ENCODE measurements at places on chromosomes 4 and X.

DNA sequence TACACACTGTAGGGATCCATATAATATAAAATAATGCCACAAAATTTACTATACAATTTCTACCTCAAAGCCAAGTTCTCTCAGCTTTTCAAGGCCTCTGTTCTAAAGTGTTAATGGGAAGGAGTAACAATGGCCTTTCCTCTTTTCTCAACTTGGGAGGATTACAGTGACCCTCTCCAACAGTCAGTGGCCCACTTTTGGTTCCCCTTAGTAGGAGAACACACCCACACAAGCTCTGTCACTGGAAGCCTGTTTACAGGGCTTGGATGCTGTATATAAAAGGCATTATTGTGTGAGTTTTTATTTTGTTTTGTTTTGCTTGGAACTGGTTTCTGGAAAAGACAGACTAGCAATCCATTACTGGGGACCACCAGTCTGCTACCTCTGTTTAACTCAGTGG is 1.8 kb downstream of the ARHGEF6 start:
- no peak for DNase-seq

DNA sequence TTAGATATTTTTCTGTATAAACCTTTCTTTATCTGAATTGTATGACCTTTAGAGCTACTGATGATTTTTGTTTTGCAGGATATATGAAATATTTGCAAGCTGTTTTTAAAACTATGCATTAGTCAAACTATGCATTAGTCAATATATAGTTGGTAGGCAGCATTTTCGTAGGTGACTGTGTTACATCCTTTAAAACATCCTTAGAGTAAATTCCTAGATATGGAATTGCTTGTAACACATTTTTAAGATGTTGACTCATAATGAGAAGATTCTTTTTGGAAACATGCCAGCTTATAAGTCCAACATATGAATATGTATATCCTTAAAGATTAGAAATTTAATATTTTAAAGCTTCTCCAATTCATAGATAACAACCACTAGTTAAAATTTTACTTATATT is 1768.5 kb downstream of the PCDH7 start:
- DNase-seq = no peak

DNA sequence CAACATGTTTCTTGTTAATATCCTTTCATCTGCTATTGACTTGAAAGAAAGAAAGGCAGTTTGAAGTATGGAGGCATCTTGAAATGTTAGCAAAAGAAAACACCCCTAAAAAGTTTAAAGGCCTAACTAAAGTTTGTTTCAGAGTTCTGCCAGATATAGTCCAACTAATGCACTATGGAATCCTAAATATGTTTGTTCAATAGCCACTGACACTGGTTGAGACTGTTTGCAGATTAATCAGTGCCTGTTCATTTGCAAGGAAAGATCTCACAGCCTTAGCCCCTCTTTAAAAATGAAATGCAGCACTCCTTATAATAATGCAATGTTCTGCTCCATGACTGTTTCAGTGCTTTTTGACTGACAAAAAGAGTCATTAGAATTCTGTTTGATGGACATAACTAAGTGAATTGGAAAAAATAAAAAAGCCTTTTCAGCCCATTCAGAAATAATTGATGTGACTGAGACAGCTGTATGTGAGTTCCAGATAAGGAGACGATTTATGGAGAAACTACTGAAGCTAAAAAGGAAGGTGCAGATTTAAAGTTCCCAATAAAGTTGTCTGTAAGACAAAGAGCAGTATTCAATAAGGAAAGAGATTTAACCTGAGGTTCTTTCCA is 192.0 kb downstream of the PCDH7 start:
- no peak for DNase-seq

DNA sequence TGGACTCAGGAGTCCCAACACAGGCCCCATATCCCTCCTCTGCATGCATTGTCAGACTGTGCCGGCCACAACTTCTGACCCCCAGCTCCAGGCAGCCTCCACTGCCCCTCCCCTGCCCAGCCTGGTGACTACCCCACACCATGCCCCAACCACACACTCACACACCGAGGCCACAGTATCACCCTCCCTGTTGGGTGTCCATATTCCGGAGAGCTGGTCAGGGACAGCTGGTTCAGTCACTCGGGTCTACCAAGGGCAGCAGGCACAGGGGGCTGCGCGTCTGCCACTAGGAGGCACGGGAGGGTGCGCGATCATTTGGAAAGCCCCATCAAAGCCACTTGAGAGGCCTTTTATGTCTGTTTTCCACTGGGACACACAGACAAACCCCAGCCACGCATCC is 26.3 kb downstream of the CCNQ start:
- no peak for DNase-seq

- no peak for DNase-seq
Measured at GRCh38 chrX:50495616-50496015, 25.0 kb upstream of the DGKK start.

GRCh38 chr4:10021653-10022023 is 341 bp upstream of the SLC2A9 start:
- no peak for DNase-seq

GRCh38 chr4:123587983-123588494 is 191.4 kb downstream of the SPRY1 start:
- DNase-seq = no peak

GRCh38 chr4:152369902-152370295 is 166.0 kb downstream of the FBXW7 start:
- DNase-seq = no peak

GRCh38 chrX:149284616-149285015 is 220.5 kb downstream of the IDS start:
- no peak for DNase-seq

DNA sequence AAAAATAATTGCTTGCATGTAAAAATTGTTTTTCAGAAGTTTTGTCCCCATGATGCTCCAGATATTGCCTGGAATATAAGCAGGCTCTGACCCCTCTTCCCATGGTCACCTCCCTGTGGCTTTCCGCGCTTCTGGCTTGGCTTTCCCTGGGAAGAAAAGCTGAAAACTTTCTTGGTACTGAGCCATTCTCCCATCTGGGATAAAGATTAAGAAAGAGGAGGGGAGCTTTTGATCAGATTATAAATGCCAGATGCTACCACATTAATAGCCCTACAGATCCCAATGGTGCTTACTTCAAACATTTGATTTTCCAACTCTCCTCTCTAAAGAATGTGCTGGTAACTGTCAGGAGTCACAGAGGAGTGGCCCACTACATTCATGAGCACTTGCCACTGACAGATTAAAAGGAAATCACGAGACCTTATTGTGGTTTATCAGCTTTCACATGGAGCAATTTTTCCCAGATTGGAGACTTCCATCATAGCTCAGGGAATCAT is 54.4 kb upstream of the GAB1 start:
- no peak for DNase-seq

DNA sequence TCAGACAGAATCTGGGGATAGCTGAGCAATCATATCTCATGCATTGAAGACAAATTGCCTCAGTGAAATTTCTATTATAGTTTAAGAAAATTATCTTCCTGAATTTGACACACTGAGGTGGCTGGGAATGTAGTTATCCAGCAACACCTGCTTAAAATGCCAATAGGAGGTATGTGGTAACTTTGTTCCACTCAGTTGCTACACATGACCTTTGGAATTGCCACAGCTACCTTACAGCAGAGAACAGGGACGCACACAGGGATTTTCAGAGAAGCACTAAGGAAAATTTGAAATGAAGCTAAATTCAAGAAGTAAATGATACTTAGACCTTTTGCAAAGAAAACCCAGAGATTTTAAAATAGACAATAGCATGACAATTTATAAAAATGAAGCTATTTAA is 264.6 kb downstream of the IL1RAPL1 start:
- no peak for DNase-seq

DNA sequence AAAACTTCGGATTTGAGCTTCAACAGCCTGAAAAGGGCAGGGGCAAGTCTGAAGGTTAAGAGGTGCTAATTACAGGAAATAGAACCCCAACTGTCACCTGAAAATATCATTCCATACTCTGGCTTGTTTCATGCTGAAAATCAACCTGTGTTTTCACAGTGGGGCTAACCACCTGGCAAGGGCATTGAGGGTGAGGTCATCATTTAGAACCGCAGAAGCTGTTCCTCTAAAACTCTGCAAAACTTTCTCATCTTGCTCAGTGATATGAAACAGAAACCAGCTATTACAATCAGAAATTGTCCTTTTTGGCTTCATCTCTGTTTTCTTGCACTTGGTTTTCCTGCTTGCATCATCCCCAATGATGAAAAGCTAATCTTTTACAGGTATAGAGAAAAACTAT is 247.6 kb downstream of the DCLK2 start:
- no peak for DNase-seq

Measured in stimulated activated CD8-positive, alpha-beta memory T cell treated with anti-CD3 and anti-CD28 coated beads, Interleukin-4, amount 100 ng/mL, for 4 hours (primary cell).